Skeletal muscle tissue (tissue), 5 donors: ENCODE measurements at places on chromosomes 5 and 9. TPM values are rescaled to one million over a fixed set of nuclear protein-coding genes. Genes with fewer than 3 reads are reported as not detected.

CKMT2 gene
- 92.9 TPM for total RNA-seq

IFNA8 gene
- not detected for total RNA-seq

FEM1C gene
- total RNA-seq, result 39.1 TPM

ZNF300 gene
- 5.2 TPM for total RNA-seq

GPRIN1 gene
- 0.52 TPM for total RNA-seq

ACTBL2 gene
- not detected for total RNA-seq

SPINK6 gene
- not detected for total RNA-seq

TLE1 gene
- 65.2 TPM for total RNA-seq

NCS1 gene
- 19.3 TPM for total RNA-seq

CCL27 gene
- not detected for total RNA-seq

TNC gene
- total RNA-seq, result 30.8 TPM

MED22 gene
- 13.0 TPM for total RNA-seq

NTRK2 gene
- total RNA-seq, result 26.6 TPM
